Panc1 (cell line): ENCODE measurements at places on chromosomes 5 and 9. TPM values are rescaled to one million over a fixed set of nuclear protein-coding genes. Genes with fewer than 3 reads are reported as not detected.

DNA sequence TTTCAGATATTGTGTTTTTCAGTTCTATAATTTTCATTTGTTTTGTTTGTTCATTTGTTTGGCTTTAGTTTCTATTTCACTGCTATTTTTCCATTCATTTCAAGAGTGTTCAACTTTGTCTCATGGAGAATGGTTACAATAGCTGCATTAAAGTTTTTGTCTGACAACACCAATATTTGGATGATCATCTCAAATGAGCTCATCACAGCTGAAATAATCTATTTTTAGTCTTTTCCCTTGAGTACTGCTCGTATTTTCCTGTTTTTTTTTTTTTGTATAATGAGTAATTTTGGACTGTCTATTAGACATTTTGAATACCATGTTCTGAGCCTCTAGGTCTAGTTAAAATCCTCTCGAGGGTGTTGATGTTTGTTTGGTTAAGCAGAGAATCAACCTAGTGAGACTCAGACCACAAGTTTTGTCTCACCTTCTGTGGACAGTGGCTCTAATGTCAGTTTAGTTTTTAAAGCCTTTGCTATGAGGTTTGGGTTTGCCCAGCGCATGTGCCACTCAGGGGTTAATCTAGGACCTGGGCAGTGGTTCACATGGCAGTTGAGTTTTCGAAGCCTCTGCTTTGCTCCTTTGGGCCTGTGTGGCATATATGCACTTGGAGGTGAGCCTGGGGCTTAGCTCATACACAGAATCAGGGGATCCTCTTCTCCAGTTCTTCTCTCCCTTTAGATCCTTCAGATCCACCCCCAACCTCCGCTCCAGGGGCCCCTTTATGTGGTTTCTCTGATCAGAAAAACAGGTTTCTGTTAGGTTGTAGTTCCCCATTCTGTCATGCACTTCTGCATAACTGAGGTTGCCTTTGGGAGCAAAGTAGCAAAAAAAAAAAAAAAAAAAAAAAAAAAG lies 79.8 kb downstream of the ARSB start:
- no peak overlapping the region for H3K27ac ChIP-seq
- H3K27me3 ChIP-seq, result no peaks in the 10 kb centered on the region
- no peak overlapping the region for H3K4me3 ChIP-seq
- no peaks in the 10 kb centered on the region for H3K4me1 ChIP-seq

DNA sequence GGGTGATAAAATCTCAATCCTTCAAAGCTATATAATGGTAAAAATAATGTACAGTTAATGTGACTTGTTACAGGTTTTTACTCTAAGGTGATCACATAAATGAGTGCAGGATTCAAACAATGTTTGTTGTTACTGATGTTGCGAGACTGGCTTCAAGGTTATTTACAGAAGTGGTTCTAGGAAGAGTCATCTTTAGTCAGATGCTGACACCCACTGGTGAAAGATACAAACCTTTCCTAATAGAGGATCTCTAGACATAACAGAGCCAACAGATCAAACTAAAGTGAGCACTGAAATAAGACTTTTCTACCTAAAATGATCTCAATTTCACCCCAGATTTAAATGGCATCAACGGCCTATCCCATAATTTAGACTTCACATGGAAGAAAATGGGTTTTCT lies 20.2 kb downstream of the ARSB start:
- H3K27ac ChIP-seq, result no peak overlapping the region
- H3K4me1 ChIP-seq, result no peaks in the 10 kb centered on the region
- no peak overlapping the region for H3K4me3 ChIP-seq
- DNase-seq, result peak; percentile 54

Gene LMX1B
- 2.6 TPM for total RNA-seq

- H3K4me3 ChIP-seq, result no peak overlapping the region
- no peak overlapping the region for H3K27ac ChIP-seq
- H3K36me3 ChIP-seq, result no peaks in the 10 kb centered on the region
- H3K27me3 ChIP-seq, result no peaks in the 10 kb centered on the region
- H3K4me1 ChIP-seq, result no peaks in the 10 kb centered on the region
- no peak for DNase-seq
These were observed 143.3 kb upstream of the TLE4 start for GRCh38 chr9:79428422-79428821.

Gene GABRA1
- not detected for total RNA-seq

GRCh38 chr5:38556599-38557307 lies at the start of gene LIFR:
LIFR (minus strand) TSS chr5:38556646; CDS start chr5:38530647, 25,999 bp downstream.
- no peaks in the 10 kb centered on the region for H3K27me3 ChIP-seq
- no peaks in the 10 kb centered on the region for H3K36me3 ChIP-seq
- no peak for DNase-seq
- peaks cover 35% of the 10 kb centered on the region for H3K4me1 ChIP-seq

DNA sequence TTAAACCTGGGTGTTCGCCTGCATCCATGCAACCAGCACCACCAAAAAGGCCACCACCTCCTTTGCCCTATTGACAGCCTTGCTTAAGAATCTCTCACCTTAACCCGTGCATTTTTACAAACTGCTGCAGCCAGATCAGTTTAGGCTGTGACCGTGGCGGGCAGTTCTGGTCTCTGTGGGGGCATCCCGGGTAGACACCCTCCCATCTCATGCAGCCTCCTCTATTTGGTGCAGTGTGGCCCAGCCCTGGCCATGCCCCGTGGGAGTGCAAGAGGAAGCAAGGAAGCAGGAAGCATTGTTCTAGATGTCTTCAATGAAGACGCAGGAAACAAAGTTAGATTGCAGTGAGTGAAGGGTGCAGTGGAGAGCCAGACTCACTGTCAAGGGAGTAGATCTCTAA lies 108.8 kb upstream of the MVB12B start:
- H3K27ac ChIP-seq, result no peak overlapping the region
- H3K27me3 ChIP-seq, result no peaks in the 10 kb centered on the region
- no peak for DNase-seq
- no peaks in the 10 kb centered on the region for H3K4me1 ChIP-seq
- no peaks in the 10 kb centered on the region for H3K36me3 ChIP-seq

DNA sequence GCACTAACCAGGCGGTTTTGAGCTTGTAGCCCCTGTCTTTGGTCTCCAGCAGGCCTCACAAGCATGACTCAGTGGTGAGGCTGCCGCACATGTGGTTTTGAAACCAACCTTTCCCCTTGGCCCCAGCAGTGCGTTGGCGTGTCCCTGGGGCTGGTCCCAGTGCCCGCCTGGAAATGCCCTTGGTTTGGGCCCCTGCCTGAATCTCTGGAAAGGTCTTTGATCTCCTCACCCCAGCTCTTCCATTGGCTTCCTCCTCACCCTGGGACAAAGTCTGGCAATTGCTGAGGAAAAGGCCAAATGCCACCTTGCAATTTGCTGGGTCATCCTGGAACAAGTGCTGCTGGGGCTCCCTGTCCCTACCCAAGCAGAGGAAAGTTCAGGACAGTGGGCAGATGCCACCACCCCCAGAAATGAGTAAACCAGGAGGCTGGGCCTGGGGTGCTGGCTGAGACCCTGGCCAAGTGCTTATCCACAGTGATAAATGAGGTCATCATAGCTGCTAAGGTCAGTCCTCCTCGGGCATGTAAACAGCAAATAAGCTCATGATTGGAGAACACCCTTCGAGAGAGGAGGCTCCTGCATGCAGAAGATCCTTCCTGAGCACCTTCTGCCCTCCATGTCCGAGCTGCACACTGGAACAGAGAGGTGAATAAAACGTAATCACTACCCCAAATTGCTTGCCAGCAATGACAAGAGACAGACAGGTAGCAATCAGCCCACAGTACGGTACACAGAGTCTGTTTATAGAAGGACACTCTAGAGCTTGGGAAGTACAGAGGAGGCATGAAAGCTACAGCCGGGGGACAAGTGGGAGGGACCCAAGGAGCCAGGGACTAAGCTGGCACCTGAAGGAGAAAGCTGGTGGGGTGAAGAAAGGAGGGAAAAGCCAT lies 98.9 kb upstream of the CPEB4 start:
- H3K4me3 ChIP-seq, result no peak overlapping the region
- no peaks in the 10 kb centered on the region for H3K4me1 ChIP-seq
- H3K27me3 ChIP-seq, result no peaks in the 10 kb centered on the region

- no peaks in the 10 kb centered on the region for H3K4me1 ChIP-seq
- H3K36me3 ChIP-seq, result no peaks in the 10 kb centered on the region
- DNase-seq, result no peak
- no peak overlapping the region for H3K27ac ChIP-seq
These were observed 445.0 kb upstream of the DMAC1 start for GRCh38 chr9:8244505-8245092.

Gene FPGS
- 56.5 TPM for total RNA-seq

GRCh38 chr9:127035423-127035822 lies 87.0 kb downstream of the ANGPTL2 start:
- no peak overlapping the region for H3K27ac ChIP-seq
- H3K4me3 ChIP-seq, result no peak overlapping the region
- H3K27me3 ChIP-seq, result no peaks in the 10 kb centered on the region
- no peaks in the 10 kb centered on the region for H3K4me1 ChIP-seq
- no peaks in the 10 kb centered on the region for H3K36me3 ChIP-seq

DNA sequence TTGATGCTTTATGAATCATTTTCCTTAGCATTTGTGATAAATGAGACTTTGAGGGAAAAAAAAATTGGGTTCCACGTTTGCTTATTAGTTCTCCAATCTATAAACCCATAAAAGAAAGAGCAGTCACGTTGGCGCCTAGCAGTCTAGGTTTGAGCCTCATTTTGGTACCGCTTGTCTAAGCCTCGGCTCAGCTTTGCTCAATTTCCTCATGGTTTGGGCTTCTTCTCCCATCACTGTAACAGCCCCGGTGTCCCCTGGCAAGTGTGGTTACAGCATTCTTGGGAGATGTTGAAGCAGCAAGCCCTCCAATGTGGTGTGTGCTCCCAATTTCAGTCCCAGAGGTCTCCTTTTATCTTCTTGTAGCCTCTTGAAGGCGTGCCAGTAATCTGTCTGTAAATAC lies 578.4 kb downstream of the CDK5RAP2 start:
- DNase-seq, result no peak
- no peaks in the 10 kb centered on the region for H3K27me3 ChIP-seq
- no peaks in the 10 kb centered on the region for H3K4me1 ChIP-seq
- no peaks in the 10 kb centered on the region for H3K36me3 ChIP-seq

DNA sequence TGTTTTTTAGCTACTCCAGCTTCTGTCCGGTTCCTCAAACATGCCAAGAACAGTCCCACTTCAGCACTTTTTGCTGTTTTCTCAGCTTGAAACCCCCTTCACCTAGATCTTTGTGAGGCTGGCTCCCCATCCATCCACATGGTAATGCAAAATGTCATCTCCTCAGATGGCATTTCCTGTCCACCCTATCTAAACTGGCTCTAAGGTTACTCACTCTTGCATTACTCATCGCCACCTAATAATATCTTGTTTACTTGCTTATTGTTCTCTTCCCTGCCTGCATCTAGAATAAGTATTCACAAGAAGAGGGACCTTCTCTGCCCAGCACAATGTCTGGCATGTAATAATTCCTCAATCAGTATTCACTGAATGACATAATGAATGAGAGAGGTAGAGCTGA lies 220.1 kb downstream of the FAM114A2 start:
- no peaks in the 10 kb centered on the region for H3K4me1 ChIP-seq
- no peak overlapping the region for H3K27ac ChIP-seq
- H3K4me3 ChIP-seq, result no peak overlapping the region
- DNase-seq, result no peak

Gene MARVELD2
- 17.3 TPM for total RNA-seq

DNA sequence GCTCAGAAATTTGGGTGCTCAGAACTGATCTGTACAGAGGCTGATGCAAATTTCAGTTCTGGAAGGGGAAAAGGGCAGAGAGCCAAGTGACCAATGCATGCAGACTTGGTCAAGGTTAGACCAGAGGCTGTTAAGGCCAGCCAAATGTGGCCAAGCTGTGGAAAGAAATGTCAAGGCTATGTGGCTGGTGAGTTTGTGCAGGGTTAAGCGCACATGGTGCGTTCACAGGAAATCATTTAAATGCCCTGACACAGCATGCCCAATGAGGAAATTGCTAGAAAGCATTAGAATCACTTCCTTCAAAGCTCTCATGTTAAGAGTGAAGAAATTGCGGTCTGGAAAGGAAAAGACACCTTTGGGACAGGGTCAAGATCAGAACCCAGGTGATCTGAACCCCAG lies 58.0 kb downstream of the PTPN3 start:
- no peaks in the 10 kb centered on the region for H3K4me1 ChIP-seq
- H3K4me3 ChIP-seq, result no peak overlapping the region

- peaks cover 2% of the 10 kb centered on the region; the same call in 1 of the 2 replicates for H3K27me3 ChIP-seq
- no peaks in the 10 kb centered on the region for H3K4me1 ChIP-seq
- no peak for DNase-seq
- H3K4me3 ChIP-seq, result no peak overlapping the region
These were observed 30.5 kb upstream of the MED10 start for GRCh38 chr5:6408627-6409446.

DNA sequence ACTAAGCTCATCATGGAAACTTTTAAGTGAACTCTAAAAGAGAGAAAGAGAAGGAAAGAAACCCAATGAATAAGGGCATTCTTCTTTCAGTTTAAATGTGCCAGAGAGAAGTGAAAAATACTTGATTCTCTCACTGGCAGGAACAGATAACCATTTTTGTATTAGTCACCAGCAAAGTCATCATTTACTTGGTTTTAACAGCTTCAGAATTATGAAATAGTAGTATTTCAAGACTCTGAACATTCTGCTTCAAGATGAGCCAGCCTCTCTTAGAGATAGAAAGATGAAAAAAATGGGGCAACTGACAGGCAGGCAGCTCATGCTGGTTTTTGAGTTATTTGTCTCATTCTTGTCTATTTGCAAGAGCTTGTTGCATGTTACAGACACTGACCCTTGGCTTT lies 103.5 kb downstream of the GCNT1 start:
- DNase-seq, result no peak
- no peaks in the 10 kb centered on the region for H3K36me3 ChIP-seq
- H3K4me3 ChIP-seq, result no peak overlapping the region

DNA sequence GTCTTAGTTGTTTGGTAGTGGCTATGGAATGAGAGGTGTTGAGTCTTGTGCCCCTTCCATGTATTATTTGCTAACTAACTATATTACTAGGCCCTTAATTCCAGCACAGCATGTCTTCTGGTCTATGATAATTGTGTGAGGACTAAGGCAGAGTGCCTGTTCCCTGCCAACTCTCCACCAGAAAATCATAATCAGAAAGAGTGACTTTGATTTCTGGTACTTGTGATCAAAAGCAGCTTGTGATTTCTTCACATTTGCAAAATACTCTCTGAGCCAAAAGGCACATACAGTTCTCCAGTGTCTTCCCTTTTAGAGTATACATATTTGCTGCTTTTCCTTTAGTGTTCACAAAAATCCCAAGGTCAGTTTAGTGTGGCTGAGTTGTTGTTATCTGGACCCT lies 229.9 kb downstream of the GNA14 start:
- no peak for DNase-seq
- H3K36me3 ChIP-seq, result no peaks in the 10 kb centered on the region
- H3K4me3 ChIP-seq, result no peak overlapping the region
- H3K27me3 ChIP-seq, result no peaks in the 10 kb centered on the region
- no peaks in the 10 kb centered on the region for H3K4me1 ChIP-seq

Gene SLC1A1
- total RNA-seq, result 0.05 TPM

Gene HK3
- not detected for total RNA-seq

DNA sequence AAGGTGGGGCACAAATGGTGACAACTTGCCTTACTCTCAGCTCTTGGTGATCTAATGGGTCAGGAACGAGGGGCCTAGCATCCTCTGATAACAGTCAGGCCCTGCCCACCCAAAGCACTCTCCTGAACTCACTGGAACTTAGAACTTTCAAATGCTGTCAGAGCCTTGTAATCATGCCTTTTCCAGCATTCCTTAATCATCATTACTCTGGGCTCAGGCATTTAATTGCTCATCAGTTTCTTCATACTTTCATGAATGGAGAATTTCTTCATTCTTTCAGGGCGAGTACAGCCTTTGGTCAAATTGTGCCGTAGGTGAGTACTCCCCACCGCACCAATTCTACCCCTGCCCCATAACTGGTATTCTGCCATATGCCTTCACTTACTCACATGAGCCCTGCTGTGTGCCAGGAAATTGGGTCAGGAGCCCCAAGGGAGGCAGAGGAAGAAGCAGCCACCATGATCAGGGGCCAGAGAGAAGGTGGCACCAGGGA lies 30.2 kb upstream of the DUSP1 start:
- H3K4me1 ChIP-seq, result peaks cover 18% of the 10 kb centered on the region
- H3K36me3 ChIP-seq, result no peaks in the 10 kb centered on the region
- H3K4me3 ChIP-seq, result no peak overlapping the region
- no peaks in the 10 kb centered on the region for H3K27me3 ChIP-seq
